LHCN-M2 (cell line): ENCODE measurements at places on chromosomes 7 and 10. TPM values are rescaled to one million over a fixed set of nuclear protein-coding genes. Genes with fewer than 3 reads are reported as not detected.

The ELOVL3 gene
- 4.9 and 6.4 TPM in 2 replicates for total RNA-seq

The ZNRF2 gene
- total RNA-seq, result 12.2 and 12.7 TPM in 2 replicates

The VTI1A gene
- 29.7 and 39.0 TPM in 2 replicates for total RNA-seq

The SPDYE2 gene
- not detected in 2 replicates for total RNA-seq

The UNC5B gene
- total RNA-seq, result 0.13 and 0.34 TPM in 2 replicates

The CNNM1 gene
- 0.17 and 0.32 TPM in 2 replicates for total RNA-seq

The HTR5A gene
- not detected in 2 replicates for total RNA-seq
